ENCODE measurements at places on chromosomes 11 and 22.
A peak's percentile ranks its signal among the peaks of the same experiment; 100 is the strongest.

- no peak for DNase-seq
Observed at GRCh38 chr11:44304091-44305025, 5.6 kb downstream of the ALX4 start.

DNA sequence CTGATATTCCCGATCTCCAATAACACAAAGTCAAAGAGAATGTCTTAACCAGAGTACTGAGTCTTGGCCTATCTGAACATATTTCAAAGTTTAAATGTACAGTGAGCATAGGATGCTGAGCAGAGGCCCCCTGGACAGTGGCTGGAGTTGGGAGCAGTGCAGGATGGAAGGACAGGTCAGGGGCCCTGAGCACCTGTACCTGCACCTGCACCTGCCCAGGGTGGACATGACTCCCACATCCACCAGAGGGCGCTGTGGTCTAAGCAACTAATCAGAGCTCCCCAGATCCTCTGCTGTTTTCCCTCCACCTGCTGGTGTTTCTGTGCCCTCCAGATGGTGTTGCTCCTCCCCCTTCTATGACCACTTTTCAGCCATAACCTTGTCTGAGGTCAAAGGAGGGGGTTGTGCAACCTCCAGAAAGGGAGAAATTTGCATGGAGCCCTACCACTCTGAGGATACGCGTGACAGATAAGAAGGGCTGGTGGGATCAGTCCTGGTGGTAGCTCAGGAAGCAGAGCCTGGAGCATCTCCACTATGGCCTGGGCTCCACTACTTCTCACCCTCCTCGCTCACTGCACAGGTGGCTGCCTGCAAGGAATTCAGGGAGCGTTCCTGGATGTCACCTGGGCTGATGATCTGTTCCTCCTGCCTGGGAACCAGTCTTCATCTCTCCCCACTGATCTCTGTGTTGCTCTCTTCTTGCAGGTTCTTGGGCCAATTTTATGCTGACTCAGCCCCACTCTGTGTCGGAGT lies 49.1 kb upstream of the VPREB1 start:
- peak; percentile 34 for DNase-seq

DNA sequence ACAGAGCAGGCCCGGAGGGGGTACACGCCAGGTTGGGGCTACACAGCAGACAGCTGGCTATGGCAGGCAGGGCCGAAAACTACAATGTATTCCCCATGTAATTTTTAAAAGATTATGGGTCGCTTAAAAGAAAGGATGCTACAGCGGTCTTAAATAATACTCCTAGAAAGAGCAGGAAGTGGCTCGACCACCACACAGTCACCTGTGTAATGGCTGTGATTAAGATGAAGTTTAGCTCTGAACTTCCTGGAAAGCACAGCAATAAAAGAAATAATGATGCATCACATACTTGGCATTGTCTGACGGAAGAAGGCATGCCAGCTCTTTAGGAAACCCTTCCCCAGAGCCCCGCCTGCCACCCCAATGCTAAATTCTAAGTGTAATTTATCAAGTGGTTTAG lies 32.6 kb downstream of the WNT11 start:
- DNase-seq: no peak

DNA sequence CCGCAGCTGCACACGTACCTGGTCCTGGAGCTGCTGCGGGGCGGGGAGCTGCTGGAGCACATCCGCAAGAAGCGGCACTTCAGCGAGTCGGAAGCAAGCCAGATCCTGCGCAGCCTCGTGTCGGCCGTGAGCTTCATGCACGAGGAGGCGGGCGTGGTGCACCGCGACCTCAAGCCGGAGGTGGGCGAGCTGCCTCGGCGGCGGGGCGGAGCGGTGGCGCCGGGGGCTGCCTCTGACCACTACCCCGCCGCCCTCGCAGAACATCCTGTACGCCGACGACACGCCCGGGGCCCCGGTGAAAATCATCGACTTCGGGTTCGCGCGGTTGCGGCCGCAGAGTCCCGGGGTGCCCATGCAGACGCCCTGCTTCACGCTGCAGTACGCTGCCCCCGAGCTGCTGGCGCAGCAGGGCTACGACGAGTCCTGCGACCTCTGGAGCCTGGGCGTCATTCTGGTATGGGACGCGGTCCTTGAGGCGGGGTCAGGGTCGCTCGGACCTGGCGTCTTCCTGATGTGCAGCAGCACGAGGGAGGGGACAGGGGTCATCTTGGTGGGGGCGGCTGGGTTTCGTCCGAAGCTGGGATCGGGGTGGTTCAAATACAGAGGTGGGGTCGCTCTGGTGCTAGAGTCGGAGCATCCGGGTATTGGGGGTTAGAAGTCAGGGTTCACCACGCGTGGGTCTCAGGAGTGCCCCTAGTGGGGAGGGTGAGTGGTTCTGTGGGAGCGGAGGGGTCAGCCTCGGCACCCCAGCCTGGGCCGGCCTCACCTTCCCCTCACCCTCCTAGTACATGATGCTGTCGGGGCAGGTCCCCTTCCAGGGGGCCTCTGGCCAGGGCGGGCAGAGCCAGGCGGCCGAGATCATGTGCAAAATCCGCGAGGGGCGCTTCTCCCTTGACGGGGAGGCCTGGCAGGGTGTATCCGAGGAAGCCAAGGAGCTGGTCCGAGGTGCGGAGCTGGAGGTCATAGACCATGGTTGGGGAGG lies 10.8 kb downstream of the RPS6KA4 start:
- no peak for DNase-seq

- DNase-seq: peak; percentile 69
Observed at GRCh38 chr11:15035283-15035682, 38.1 kb upstream of the CALCB start.

DNA sequence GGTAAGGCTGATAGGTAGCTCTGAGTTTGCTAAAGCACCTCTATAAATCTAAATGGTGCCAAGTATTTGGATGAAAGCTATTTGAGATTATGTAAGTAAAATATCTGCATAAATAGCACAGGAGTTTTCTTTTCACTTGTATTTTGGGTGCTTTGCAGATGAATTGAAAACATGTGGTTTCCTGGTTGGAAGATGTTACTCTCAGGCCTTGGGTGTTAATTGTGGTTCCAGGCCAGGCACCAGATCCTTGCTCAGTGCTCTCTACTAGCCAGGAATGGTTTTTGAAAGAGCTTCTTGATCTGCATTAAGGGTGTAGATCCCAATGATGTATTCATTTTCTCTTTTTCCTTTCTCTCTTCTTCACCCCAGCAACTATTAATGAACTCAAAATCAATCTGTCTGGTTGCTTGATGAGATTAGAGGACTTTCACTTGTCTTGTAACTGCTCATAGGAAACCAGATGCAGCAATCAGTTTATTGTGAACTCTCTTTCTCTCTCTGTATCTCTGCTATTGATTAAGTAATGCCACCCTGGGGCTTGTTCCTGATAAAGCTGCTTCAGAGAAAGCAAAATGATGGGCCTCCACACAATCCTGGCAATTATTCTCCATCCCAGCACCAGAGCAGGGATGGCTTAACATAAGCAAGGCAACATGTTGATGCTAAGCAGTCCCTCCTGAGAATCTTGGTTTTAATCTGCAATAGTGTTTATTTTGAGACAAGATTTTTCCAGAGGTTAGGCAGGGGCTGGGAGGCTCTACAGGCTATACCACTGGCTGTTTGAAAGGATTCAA lies 147.0 kb upstream of the NTM start:
- no peak for DNase-seq

DNA sequence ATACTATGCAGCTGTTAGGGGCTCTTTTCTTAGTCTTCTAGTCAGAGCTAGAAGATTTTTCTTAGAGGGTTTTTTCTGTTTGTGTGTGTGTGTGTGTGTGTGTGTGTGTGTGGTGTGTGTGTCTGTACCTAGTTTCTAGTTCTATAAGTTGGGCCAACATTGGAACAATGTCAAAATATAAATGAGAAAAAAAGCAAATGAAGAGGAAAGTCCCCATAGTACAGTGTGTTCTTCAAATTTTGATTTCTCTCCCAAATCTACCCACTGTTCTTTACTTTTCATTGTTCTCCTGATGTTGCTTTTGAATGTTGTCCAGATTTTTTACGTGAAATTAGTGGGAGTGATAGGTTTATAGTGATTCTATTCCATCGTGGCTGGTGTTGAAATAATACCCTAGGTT lies 2153.4 kb upstream of the RAG2 start:
- DNase-seq: no peak
